ENCODE measurements at places on chromosomes 5 and 9.

DNA sequence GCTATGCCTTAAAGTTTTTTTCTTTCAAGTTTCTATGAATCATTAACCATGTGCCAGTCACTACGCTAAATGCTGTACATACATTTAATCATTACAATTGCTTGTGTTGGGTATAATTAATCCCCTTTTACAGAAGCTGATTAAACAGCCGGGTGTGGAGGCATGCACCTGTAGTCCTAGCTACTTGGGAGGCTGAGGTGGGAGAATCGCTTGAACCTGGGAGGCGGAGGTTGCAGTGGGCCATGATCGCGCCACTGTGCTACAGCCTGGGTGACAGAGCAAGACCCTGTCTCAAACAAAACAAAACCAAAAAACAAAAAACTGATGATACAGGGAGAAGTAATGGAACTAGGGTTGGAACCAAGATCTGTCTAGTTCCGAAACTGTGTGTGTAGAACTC, 1.2 kb upstream of the UBE2R2 start:
- DNase-seq: no peak

- no peak for DNase-seq
Measured at GRCh38 chr5:160991205-160991604, 139.2 kb upstream of the ATP10B start.

- no peak for DNase-seq
Measured at GRCh38 chr5:85109616-85110015, 724.9 kb upstream of the EDIL3 start.

DNA sequence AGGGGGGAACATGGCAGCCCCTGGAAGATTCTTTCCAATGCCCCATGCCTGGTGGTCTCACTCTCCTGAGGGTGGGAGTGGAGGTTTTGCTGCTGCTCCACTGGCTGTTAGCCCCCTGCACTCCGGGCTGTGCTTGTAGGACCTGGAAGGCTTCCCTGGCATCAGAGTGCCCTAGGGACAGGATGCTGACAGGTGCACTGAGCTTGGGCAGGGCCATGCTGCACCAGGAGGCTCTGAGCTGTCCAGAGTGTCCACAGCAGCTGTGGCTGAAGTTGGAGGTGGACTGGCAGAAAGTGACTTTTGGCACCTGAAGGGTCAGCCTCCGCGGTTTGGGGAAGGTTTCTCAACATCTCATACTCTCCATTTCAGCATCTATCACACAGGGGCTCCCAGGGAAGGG, 249.1 kb downstream of the GADD45G start:
- DNase-seq: no peak

- DNase-seq: no peak
Measured at GRCh38 chr9:19050637-19051591, 1.7 kb downstream of the RRAGA start.

DNA sequence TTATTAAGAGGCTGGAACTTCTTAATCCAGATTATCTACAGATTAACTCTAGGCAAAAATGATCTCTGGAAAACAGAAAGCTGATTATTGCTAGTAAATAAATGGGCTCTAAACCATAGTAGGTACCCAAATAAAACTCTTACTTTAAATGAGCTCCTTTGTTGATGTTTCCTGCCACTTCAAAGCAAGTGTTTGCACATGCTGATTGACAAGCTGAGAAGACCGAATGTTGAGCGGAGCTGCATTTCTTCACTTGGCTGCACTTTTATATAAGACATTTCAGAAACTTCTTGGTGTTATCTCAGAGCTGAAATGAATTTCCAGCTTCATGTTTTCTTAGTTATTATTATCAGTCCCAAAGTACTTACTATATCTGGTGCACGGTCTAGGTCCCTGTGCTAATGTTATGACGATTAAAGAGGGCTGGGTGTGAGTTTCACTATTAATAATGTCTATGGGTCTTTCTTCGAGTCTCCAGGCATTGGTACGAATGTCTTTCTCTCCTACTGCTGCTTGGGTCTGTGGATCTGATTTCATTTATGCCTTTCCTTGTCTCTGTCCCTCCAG, 58.6 kb upstream of the CTXN3 start:
- DNase-seq: no peak

DNA sequence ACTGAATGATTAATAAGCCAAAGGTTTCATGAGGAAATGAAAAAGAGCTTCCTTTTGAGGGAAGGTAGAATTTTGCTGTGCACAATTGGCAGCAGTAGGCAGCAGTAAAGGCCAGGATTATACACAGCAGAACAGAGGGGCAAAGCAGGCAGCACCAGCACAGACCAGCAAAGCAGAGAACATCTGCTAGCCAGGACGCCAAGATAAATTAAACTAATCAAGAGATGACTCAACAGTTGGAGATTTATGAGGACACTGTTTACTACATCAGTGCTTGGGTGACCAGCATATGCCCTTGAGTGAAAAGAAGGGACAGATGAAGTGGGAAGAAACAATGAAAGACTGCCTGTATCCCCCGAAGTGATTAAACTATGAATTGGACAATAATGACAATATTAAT, 871.4 kb upstream of the CDH10 start:
- no peak for DNase-seq

DNA sequence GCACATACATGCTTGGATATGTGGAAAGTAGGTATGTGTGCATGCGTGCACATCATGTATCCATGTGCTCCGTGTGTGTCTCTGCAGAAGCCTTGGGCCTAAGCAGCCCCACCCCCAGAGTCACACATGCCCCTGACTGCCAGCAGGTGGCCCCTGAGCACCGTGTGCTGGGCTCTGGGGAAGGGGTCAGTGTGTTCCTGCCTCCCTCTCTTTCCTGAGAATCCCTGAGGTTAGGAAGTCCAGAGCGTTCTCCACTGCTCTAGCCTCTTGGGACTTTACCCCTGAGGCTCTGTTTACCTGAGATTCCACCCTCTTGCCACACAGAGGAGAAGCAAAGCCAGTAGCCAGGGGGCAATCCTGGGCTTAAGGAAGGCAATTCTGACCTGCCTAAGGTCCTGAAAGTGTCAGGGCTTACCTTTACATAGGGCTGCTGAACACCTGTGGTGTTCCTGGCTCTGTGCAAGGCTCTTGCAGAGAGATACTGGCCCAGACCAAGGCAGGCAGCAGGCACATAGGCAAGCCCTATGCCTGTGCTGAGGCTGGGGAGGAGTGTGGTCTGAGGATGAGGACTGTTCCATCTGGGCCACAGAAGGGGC, 207.3 kb downstream of the TMEM38B start:
- no peak for DNase-seq

DNA sequence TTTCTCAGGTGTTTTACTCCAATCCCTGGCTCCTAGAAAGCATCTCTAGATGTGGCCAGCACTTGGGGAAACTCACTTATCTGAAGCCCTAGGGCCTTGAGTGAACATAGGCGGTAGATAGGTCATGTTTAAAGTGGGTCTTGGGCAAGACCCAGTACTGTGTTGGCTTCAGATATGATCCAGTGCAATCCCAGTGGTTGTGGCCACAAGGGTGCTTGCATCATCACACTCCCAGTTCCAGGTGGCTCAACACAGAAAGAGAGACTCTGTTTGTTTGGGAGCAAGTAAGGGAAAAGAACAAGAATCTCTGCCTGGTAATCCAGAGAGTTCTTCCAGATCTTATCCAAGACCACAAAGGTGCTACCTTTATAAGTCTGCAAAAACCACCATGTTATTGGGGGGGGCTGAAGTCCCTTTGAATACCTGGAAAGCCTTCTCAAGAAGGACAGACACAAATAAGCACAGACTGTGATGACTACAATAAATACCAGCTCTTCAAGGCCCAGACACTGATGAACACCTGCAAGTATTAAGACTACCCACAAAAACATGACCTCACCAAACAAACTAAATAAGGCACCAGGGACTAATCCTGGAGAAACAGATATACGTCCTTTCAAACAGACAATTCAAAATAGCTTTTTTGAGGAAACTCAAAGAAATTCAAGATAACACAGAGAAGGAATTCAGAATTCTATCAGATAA, 114.7 kb downstream of the LURAP1L start:
- DNase-seq: no peak

GRCh38 chr9:120441426-120442307, 138.3 kb downstream of the CDK5RAP2 start:
- DNase-seq: no peak

DNA sequence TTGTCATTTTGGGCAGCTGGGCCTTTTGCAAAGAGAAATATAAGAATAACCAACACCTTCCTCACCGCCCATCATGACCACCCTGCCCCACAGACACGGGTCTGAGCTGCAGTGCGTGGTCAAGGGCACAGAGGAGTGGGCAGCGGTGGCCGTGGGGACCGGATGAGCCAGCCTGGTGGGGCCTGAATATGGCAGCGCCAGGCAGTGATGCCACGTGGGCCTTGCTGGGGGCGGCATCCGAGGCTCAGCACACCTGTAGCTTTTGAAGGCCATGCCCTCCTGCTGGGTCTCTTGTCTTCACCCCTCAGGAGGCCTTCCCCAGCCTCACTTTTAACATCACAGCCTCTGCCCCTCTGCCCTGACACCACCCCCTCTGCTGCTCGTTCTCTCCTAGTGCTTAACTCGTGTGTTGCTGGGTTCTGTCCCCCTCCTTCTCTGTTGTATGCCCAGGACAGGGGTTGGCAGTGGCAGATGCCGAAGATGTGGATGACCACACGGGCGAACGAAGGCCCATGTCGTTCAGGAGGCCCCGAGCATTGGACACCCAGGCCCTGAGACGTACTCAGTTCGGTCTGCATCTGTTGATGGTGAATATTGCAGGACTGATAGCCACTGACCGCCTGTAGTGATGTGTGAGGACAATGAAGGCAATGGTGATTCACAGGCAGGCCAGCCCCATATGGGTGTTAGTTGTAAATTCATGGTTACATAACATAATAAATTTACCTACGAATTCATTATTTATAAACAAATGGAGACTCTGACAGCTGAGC, 46.0 kb downstream of the AHRR start:
- DNase-seq: no peak

Measured in stimulated activated CD4-positive, alpha-beta T cell treated with anti-CD3 and anti-CD28 coated beads, Interleukin-12 subunit alpha, Interleukin-12 subunit beta, amount 100 ng/mL, for 48 hours (primary cell).